CD4-positive, alpha-beta T cell treated with Interleukin-6 at 100 ng/mL for 8 hours (primary cell): ENCODE measurements at places on chromosomes 16 and 17.
A peak's percentile ranks its signal among the peaks of the same experiment; 100 is the strongest.

GRCh38 chr17:33500151-33500550 is 207.1 kb upstream of the ASIC2 start:
- no peak for DNase-seq

GRCh38 chr16:22297114-22297870 is at the start of gene POLR3E:
Gene POLR3E, plus strand, starts transcription at chr16:22297409. Its CDS starts 5,560 bp downstream, at chr16:22302969.
- peak; percentile 99 for DNase-seq

DNA sequence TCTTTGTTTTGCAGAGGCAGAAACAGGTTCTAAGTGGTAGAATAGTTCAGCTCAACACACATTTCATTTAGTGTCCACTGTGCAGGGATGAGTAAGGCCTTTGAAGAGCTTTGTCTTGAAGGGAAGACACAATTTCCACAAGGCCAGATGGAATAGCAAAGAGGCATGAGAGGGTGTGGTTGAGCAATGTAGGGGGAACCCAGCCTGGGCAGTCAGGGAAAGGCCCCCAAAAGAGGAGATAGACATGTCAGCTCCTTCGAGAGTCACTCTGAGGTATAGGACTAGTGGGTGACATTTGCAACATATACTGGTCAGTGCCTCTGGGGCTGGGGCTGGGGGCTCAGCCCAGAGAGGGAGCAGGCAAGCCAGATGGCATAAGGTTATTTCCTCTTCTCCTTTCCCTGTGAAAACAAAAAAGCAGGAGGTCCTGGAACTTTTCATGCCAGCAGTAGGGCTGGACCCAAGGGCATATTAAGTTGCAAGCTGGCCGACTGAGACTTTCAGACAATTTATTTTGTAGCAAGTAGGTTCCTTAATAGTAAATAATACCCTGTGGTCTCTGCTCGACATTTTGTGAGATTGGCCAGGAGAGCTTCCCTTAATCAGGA is 7.1 kb downstream of the ALKBH5 start:
- DNase-seq: no peak

- DNase-seq: no peak
Measured at GRCh38 chr16:70374213-70374612, 27.5 kb downstream of the DDX19A start.

DNA sequence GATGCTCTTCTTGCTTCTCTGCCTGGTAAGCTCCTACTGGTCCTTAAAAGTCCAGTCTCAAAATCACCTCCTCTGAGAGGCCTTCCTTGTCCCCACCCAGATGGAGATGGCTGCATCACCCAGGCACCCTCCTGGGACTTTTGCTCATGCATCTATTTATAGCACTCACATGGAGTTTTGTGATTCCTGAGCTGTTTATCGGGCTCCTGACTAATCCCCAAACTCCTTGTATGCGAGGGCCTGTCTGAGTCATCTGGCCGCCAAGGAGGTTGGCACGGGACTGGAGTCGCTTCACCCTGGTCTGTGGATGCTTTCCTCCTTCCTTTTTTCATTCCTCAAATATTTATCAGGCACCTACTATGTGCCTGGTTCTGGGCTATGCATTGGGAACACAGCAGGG is 2.3 kb upstream of the MAP2K3 start:
- DNase-seq: no peak

DNA sequence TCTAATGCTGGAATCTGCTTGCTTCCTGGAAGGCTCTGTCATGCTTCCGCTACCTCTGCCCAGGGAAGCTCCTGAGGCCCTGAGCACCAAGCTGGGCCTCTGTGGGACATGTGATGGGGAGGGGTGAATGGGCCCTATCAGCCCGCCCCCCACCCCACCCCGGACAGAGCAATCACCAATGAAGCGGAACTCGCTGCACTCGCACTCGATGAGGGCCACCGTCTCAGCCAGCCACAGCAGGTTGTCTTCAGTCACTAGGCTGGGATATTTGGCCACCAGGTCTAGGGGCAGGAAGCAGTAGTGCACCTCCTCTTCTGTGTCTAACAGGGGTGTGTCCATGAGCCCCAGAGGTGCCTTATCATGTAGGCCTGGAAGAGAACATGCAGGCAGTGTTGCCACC is 23.6 kb downstream of the KCTD19 start:
- DNase-seq: no peak

GRCh38 chr16:49055824-49056545 is 225.7 kb downstream of the CBLN1 start:
- no peak for DNase-seq

DNA sequence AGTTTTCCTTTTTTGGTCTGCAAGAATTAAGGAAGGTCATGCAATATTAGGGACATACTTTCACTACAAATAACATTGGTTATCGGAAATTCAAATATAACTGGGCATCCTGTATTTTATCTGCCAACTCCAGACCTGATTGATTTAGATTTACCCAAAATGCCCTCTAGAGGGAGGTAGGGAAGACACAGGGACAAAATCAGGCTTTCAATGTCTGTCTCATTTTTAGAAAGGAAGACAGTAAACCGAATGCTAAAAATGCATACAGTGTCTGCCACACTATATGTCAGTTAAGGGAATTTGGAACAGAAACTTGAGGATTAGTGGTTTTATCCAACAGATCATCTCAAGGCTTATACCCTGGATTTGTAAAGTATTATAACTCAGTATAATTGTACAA is 161.7 kb upstream of the SOX9 start:
- DNase-seq: no peak

DNA sequence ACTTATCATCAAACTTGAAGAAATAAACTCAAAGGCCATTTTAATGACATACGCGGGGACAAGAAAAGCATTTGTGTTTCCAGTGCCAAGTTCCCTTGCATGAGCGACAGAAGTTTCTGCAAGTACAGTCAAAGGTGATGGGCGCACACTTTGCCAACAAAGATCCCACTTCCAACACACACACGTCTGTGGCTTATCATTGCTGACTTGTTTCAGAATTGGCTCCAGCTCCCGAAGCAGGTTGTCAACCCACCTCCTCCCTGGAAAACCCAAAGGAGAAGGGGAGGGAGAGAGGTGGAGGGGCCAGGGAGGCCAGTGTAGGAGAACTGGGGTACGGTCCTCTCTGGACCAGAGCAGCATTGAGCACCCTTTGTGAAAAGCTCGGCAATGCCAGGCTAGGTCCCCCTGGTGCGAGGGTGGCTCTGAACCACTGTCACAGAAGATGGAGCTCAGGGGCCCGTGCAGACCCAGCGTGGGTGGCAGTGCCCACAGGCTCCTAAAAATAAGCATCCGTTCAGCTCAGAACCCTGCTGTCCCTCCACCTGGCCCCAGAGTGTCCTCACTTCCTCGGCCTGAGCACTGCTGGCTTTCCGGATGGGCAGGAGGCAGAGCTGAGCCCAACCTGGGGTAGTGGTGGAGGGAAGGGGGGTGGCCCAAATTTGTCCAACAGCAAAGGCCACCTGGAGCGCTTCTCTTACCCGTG is 33.2 kb downstream of the RBFOX3 start:
- DNase-seq: no peak

DNA sequence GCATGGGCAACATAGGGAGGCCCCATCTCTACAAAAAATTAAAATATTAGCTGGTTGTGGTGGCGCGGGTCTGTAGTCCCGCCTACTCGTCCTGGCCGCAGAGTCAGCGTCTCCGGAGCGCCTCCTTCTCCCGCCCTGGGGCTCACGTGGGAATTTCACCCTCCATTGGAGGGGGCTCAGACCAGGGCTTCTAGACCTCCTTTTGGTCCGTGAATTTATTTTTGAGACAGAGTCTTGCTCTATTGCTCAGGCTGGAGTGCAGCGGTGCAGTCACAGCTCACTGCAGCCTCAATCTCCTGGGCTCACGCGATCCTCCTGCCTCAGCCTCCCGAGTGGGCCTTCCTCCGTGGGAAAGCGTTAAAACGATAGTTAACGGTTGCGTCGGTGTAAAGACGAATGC is 394 bp upstream of the NME4 start:
- no peak for DNase-seq

DNA sequence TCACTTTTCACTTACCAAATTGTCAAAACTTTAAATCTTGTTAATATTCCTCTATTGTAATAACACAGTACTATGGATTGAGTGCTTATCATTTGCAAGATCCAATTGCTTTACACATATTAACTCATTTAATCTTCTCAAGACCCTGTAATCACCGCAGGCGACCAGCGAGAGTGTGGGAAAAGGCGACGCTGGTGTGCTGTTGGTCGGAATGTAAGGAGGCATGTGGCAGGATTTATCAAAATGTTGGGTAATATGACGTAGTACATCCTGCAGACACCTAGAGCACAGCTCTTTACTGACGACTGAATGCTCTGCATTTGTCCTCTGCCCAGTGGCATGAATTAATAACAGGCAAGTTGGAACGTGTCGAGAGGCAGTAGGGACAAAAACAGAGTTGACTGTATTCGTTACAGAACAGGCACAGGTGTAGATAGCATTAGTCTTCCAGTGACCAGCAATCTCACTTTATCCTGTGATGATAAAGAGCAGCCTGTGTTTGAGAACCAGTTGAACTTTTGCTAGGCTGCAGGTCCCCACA is 80.3 kb downstream of the TNRC6C start:
- DNase-seq: no peak

GRCh38 chr17:77740481-77740880 is 218.0 kb upstream of the TNRC6C start:
- DNase-seq: no peak

DNA sequence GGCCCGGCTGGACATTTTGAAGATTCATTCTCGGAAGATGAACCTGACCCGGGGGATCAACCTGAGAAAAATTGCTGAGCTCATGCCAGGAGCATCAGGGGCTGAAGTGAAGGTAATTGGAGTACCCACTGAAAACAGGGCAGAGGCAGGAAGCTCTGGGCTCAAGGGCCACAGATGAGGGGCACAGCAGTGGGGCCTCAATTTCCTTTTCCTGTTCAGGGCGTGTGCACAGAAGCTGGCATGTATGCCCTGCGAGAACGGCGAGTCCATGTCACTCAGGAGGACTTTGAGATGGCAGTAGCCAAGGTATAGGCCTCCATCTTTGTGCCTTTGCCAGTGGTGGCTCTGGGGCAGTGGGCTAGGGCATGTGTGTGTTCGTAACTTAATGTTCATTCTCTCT is 4.0 kb upstream of the FTSJ3 start:
- DNase-seq: no peak

DNA sequence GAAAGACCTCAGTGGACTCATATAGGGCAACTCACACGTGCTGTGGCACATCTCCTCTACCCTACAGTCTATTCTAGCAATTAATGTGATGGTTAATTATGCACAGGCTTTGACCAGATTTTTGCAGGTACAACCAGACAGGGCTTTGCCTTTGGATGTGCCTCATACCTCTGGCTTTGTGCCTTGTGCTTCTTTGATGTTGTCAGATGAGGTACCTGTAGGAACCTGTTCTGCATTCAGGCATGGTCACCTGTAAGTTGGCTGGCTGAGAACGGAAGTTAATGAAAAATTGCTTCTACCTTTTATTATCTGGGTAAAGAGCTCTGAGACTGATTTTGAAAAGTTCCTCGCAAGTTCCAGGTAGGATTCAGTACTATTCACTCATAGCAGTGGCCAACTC is 462.9 kb upstream of the ZFHX3 start:
- DNase-seq: no peak

DNA sequence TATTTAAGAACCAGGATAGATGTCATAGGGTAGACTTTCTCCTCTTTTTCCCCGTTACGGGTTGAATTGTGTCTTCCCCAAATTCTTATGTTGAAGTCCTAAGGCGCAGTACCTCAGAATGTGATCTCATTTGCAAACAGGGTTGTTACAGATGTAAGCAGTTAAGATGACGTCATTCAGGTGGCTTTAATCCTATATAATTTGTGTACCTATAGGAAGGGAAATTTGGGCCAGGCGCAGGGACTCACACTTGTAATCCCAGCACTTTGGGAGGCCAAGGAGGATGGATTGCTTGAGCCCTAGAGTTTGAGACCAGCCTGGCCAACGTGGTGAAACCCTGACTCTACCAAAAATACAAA is 99.5 kb upstream of the DHX40 start:
- no peak for DNase-seq

GRCh38 chr17:38789185-38789584 is 10.2 kb downstream of the PIP4K2B start:
- DNase-seq: no peak

DNA sequence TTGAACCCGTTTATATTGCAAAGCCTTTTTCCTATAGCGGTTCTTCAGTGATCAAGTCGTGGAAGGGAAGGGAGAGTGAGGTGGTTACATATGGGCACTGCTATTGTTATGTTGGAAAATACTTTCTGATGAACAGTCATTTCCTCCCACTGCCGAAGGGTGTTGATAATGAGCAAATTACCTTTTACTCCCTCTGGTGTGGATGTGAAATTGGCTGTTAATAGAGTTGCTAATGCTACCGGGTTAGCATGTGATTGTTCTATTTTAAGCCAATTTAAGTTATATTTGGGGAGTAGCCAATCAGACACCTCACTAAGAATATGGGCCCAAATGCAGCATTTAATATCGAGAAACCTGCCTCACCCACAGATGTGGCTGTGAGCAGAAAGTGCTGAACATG is 15.6 kb upstream of the PMFBP1 start:
- DNase-seq: no peak

DNA sequence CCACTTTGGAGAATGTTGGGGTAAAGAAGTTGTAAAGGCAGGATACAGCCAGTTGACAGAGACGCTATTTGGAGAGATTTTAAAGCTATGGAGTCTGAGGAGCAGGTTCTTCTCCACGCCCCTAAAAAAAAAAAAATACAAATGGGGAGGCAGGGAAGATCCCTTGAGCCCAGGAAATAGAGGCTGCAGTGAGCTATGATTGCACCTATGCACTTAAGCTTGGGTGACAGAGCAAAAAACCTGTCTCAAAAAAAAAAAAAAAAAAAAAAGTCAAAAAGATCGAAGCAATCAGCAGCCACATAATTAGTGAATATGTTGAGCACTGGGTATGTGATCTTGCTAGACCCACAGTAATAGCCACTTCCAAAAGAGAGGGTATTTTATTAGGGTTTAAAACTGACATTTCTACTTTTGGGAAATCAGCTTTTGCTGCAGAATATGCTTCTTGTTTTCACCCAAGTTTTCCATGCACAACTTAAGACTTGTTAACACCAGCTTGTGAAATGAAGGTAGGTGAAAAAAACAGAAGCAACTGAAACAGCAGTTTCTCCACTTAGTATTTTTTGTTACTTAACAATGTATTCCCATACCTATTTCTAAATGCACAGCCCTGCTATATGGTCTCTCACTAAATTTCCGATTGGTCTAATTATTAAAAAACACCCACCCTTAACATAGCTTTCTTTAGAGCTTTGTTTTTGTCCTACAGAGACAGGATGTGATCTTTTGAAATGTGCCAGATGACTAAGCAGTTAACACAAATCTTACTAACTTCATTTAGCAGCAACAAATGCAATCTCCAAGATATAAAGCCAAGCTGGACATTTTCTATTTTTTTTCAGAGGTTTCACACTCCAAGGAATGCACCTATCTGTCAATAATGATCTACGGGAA is 2.5 kb upstream of the ARL6IP1 start:
- no peak for DNase-seq

GRCh38 chr16:19666477-19666876 is 51.5 kb downstream of the KNOP1 start:
- DNase-seq: no peak

GRCh38 chr16:68526782-68527145 is 12.3 kb upstream of the ZFP90 start:
- DNase-seq: no peak
